ENCODE measurements at places on chromosomes 7 and 10.

GRCh38 chr10:3848775-3849635, 64.0 kb upstream of the KLF6 start:
- peak; percentile 70 for DNase-seq

GRCh38 chr10:75166623-75166972, 44.0 kb upstream of the VDAC2 start:
- DNase-seq = no peak

DNA sequence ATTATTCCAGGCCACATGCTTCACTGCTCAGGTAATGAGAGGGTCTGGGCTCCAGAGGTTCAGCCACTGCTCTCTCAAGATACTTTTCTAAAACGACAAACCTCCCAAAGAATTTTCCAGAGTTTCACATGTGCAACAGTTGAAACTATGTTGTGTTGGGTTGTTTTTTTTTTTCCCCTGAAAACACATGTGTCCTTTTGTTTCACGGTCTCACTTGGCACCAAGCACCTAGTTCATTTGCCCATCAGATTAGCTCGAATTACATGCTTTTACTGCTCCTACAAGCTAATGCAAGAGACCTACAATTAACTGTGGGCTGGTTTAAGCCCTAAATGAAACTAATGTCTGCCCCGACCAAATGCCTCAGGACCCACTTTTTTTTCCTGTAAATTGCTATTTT, 313.3 kb downstream of the FGFR2 start:
- DNase-seq = no peak

- no peak for DNase-seq
Measured at GRCh38 chr10:69492091-69492745, 41.0 kb downstream of the TSPAN15 start.

GRCh38 chr10:27433976-27434375, 70.1 kb upstream of the RAB18 start:
- DNase-seq = no peak

DNA sequence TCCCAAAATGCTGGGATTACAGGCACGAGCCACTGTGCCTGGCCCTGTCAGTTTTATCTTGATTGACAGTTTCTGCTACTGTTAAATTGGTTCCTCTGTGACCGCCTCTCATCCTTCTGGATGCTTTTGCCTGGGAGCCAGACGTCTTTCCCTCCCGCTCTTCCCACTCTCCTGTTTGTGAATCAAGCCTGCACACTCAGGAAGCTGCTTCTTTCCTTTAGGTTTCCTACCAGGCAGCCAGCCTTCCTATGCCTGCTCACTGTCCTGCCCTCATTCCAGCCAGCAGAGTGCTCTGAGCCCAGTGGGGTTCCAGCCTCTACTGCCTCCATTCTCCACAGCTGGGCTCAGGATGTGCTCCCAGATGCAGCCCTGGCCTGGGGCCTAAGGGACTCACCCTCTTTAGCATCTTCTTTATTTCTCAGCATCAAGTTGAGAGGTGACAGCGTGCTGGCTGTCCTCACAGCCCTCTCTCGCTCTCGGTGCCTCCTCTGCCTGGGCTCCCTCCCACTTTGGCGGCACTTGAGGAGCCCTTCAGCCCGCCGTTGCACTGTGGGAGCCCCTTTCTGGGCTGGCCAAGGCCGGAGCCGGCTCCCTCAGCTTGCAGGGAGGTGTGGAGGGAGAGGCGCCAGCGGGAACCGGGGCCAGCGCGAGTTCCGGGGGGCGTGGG, 5.1 kb downstream of the SH2D4B start:
- no peak for DNase-seq

DNA sequence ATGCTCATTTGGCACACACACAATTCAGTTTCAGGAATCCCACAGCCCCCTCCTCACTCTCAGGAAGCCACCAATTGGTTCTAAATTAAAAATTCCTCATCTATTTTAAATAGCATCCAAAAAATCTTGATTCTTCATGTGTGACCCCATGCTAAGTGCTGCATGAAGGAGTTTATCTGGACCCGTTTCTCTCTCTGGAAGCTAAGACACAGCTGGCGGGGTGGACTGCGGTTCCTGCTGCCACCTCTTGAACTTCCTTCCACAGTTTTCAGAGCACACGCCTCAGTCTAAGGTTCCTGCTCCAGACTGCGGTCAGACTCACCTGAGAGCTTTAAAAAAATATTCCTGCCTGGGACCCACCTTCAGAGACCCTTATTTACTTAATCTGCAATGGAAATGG, 34.5 kb downstream of the LYZL1 start:
- no peak for DNase-seq

DNA sequence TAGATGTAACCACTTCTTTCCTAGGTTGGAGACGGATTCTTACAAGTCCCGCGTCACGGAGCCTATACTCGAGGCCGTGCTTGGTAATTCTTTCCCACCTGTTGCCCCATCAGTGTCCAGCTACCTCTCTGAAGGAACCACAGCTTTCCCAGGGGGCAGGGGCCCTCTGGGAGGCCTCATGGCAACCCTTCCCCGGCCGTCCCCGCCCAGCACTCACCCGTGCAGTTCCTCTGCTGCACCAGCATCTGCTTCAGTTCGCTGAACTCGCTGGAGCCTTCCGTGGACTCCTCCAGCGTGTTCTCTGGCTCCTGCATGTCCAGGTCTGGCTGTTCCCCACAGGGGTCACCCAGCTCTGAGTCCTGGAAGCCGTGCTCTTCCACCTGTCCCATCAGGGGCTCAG, 24.5 kb downstream of the ZNF777 start:
- no peak for DNase-seq

DNA sequence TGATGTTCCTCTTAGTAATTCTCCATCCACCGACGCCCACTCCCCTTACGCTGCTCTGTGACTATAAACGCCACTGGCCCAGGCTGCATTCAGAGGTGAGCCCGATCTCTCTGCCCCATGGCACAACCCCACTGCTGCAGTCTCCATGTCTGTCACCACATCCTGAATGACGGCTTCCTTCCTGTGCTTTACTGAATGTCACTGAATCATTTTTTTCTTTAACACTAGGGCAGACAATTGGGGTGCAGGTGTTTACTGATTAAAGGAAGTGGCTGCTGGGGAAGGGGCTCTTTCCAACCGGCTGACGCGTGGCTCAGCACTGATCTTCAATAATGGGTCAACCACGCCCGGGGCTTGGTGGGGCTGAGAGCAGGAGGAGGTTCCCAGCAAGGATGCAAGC, 208.3 kb downstream of the USP6NL start:
- DNase-seq = no peak

- no peak for DNase-seq
Measured at GRCh38 chr7:76187272-76187671, 14.4 kb upstream of the SRRM3 start.

- DNase-seq = no peak
Measured at GRCh38 chr10:132545659-132546367, 8.2 kb downstream of the INPP5A start.

GRCh38 chr7:50791938-50792341, 9.2 kb upstream of the GRB10 start:
- DNase-seq = peak; percentile 56

GRCh38 chr7:48887500-48887899, 36.8 kb upstream of the CDC14C start:
- no peak for DNase-seq

- DNase-seq = no peak
Measured at GRCh38 chr7:27254625-27255024, 12.0 kb downstream of the EVX1 start.

- peak; percentile 49 for DNase-seq
Measured at GRCh38 chr7:137820677-137821420, 25.9 kb downstream of the DGKI start.

- DNase-seq = no peak
Measured at GRCh38 chr7:151380199-151381097, 29.4 kb downstream of the WDR86 start.

DNA sequence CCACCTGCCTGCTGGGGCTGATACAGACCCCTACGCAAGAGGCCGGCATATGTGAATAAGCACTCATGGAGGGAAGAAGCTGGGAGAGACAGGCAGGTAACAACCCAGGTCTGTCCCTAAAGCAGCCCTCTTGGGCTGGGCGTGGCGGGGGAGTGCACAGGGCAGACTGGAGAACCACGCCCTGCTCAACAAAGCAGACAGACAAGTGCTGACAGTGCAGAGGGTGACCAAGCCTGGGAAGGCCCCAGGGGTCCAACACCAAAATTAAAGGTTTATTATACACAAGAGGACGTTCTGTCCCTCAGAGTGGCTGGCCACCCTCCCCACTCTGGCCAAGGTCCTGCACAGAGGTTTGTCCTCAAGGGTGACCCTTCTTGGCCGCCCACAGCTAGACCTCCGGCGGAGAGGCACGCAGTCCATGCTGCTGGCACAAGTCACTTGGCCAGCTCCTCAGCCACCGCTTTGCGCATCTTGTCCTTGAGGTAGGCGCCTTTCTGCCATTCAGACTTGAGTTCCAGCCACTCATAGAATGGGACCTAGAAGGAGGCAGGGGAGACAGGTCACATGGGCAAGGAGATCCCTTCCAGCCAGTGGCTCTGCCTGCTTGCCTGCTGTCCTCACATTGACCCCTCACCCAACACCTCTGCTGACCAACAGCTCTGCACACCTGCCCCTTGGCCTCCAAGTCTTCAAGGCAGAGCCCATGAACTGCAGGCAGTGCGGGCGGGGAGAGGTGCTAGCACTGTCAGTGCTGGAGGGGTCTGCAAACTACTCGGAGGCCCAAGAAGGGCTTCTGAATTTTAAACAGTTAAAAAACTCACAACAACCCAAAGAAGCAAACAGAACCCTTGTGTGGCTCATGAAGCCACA, 11.4 kb upstream of the NACAD start:
- no peak for DNase-seq

GRCh38 chr7:15508258-15508657, 53.6 kb downstream of the AGMO start:
- DNase-seq = peak; percentile 58

- DNase-seq = peak; percentile 30
Measured at GRCh38 chr7:128867842-128868623, 5.4 kb downstream of the ATP6V1F start.

GRCh38 chr7:45884136-45884535, 4.2 kb upstream of the IGFBP1 start:
- DNase-seq = no peak

GRCh38 chr7:135238112-135238744, 4.6 kb downstream of the STRA8 start:
- no peak for DNase-seq

DNA sequence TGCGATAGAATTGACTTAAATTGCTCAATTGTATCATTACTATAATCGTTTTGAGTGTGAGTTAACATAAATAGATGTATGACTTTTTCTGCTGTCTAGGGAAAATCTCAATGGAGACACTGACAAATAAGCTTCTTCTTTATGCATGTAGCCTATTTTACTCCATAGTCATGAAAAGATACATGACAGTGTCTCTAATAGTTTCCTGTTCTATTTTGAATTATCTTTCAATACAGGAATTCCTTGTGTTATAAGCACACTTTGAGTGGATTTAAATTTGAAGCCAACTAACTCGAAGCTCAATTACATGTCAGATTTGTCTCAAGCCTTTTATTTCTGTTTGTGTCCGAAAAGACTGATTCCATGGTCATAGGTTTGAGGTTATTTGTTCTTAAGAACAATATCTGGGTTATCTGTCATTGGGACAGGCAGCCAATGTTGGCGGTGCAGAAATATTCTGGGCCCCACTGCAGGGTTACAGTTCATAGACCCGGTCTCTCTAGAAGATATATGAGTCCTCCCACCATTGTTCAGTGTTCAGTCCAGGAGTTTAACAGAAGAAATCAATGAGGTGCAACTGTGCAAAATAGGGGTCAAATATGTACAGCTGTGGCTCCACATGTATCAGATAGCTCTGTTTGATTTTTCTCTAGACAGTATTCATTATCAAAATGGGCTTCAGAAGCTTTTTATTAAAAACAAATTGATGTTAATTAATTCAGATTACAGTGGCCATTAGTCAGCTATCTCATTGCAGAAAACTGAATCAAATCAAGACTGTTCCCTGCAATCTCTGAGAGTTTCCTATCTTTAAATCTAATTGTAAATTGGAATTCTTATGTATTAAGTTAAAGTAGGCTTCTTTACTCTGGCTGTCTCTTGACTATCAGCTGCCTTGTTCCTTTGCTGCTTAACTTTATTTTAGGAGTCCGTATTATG, 1238.8 kb downstream of the NXPH1 start:
- DNase-seq = no peak
